ENCODE measurements at places on chromosomes 12 and 14. TPM values are rescaled to one million over a fixed set of nuclear protein-coding genes. Genes with fewer than 3 reads are reported as not detected.

DNA sequence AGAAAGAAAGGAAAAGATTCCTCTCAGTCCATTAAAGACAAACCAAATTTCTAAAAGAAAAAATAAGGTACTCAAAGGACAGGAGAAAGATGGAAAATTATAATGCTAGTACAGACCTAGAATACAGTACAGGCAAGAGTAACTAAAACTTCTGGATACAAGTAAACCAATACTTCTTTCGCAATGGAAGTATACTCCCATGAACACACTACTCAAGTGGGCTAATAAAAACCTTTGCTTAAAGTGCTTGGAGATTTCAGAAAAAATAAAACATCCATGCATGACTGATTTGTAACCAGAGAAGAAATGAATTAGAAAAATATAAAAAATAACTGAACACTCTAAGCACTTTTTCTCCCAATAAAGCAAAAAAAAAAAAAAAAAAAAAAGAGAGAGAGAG is 3.5 kb downstream of the ZBTB25 start:
- H3K4me1 ChIP-seq = peaks cover 31% of the 10 kb centered on the region
- peaks cover 9% of the 10 kb centered on the region for H3K36me3 ChIP-seq
- no peaks in the 10 kb centered on the region for H3K27me3 ChIP-seq
- no peak overlapping the region for H3K4me3 ChIP-seq
- no peak for DNase-seq
- no peak overlapping the region for H3K27ac ChIP-seq

EIF5 gene
- polyA plus RNA-seq = 163 TPM

GALNT8 gene
- polyA plus RNA-seq = 0.04 TPM

FGD6 gene
- 4.0 TPM for polyA plus RNA-seq

- peak; percentile 29 for DNase-seq
- H3K27me3 ChIP-seq = no peaks in the 10 kb centered on the region
- no peak overlapping the region for H3K4me3 ChIP-seq
- no peak overlapping the region for H3K27ac ChIP-seq
- H3K36me3 ChIP-seq = no peaks in the 10 kb centered on the region
Measured at GRCh38 chr12:116609319-116610114, 50.3 kb downstream of the MAP1LC3B2 start.

SNRPF gene
- polyA plus RNA-seq = 28.5 TPM

DNA sequence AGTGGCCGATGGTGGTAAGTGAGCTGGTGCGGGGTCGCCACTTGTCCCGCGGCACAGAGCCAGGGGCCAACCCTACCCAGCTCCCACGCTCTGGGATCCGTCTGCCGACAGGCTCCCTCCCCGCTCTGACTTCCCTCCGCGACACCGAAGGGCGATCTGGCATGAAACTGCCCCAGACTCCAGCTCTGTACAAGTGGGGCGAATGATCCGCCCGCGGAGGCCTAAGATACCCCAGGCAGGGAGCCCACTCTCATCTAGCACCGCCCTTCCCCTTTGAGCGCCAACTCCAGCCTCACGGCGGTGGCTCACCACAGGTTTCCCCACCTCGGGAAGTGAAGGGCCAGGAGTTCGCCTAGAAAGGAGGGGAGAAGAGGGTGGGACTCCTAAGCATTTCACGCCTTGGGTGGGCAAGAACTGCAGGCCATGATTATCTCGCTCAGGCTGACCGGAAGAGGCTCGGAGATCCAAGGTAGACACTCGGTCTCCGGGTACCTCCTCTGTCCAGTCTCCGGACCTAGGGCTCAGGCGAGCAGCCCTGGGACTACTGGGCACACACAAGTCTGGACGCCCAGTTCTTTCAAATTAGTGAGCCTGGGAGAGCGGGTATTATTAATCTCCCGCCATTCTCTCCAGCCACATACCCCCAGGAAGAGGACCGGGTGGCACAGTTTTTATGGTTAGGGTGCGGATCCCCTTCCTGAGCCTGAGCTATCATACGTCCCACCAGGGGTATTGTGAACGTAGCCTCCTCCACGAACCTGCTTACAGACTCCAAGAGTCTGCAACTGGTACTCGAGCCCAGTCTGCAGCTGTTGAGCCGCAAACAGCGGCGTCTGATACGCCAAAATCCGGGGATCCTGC is 849 bp downstream of the WNT1 start:
- H3K4me1 ChIP-seq = peaks cover 45% of the 10 kb centered on the region
- H3K36me3 ChIP-seq = no peaks in the 10 kb centered on the region
- H3K27ac ChIP-seq = no peak overlapping the region
- H3K27me3 ChIP-seq = peaks cover 95% of the 10 kb centered on the region

All from CD14-positive monocyte (primary cell).